ENCODE measurements at places on chromosomes 1 and 21. TPM values are rescaled to one million over a fixed set of nuclear protein-coding genes. Genes with fewer than 3 reads are reported as not detected.

DNA sequence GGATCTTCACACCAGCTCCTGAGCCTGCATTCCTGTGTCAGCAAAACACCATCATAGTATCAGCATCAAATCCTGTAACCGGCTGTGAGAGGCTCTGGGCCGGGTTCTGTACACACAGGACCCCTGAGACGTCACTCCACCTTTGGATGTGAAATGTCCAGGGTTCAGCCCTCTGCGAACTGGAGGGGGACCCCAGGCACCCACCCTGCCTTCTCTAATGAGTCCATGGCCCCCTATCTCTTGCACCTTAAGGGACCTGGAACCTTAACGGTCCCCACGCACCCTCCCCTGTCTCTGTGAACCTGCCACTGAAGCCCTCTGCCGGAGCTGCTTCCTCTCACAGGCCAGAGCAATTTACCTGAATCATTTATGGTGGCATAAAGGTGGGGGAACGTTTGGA, 257.8 kb downstream of the NPHP4 start:
- peak; percentile 24 for DNase-seq

DNA sequence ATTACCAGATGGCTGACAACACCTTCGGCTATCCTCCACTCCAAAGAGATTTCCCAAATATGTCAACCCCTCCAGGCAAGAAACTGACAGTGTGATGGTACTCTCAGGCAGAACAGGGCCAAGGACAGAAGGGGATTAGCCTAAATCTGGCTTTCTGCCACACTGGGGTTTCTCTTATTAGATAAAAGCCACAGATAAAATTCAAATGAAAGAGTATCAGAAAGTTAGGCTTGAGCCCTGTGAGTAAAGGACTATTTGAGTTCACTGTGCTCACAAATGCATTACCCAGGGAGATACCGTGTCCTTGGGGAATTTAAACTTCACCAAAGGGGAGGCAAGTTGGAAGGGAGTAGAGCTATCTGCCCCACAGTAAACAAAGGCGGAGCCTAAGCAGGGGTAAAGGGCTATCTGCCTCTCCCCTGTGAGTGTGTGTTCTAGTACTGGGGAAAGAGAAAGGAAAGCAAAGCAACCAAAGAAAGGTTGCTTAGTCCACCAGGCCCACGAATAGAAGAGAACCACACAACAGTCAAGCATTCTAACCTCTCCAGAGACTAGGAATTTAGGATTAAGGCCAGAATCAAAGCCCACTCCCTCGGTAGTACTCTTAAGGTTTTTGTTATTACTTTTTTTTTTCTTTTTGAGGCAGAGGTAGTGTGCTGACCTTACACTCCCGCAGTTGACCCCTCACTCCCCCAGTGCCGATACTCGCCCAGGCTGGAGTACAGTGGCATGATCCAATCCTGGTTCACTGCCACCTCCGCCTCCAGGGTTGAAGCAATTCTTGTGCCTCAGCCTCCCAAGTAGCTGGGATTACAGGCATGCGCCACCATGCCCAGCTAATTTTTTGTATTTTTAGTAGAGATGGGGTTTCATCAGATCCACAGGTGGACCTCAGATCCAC, 12.7 kb downstream of the TPM3 start:
- DNase-seq, result no peak

- peak; percentile 45 for DNase-seq
Measured at GRCh38 chr1:3889936-3890335, 10.1 kb downstream of the C1orf174 start.

- no peak for DNase-seq
Measured at GRCh38 chr1:6867729-6868659, 82.7 kb downstream of the CAMTA1 start.

DNA sequence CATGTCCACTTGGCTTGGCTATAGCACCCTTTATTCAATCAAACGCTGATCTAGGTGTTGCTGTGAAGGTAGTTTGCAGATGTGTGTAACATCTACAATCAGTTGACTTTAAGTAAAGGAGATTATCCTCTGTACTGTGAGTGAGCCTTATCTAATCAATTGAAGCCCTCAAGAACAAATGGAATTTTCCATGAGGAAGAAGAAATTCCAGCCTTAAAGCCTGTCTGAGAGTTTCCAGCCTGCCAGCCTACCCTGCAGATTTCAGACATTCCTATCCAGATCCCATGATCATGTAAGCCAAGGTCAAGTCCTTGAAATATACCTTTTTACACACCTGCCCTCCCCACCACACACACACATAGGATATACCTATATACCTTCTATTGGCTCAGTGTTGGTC, 696.7 kb downstream of the MRPL39 start:
- no peak for DNase-seq

- no peak for DNase-seq
Measured at GRCh38 chr21:45410865-45411809, 6.2 kb downstream of the COL18A1 start.

DNA sequence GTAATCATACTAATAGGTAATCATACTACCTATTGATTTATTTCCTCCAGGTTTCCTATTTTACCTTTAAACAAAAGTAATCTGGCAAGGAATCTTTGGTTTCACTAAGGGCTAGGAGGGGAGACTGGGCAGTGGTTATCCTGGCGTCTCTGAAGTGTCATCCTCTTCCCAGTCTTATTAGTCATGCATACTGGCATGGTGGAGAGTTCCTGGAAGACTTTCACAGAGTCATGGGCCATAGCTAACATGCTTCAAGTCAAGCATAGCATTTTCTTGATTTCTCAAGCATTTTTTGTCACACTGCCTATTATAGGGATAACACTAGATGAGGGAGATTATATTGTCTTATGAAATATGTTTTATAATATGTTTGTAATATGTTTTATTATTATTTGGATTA, 64.0 kb upstream of the ASB17 start:
- DNase-seq, result no peak

GRCh38 chr1:17616731-17617279, 77.3 kb downstream of the ARHGEF10L start:
- no peak for DNase-seq

DNA sequence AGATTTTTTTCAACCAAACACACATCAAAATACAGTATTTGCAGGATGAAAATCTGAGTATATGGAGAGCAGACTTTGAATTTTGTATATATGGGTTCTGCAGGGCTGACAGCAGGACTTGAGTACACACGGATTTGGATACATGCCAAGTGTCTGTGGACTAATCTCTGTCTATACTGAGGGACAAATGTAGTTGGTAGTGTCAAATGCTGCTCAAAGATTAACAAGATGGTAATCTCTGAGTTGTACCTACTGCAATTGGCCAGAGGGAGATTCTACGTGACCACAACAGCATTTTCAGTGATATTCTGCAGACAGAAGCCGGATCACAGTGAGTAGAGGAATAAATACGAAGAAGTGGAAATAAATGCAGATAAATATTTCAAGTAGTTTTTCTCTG, 43.4 kb downstream of the SHCBP1L start:
- DNase-seq, result no peak

- no peak for DNase-seq
Measured at GRCh38 chr1:59523745-59524450, 227.0 kb downstream of the FGGY start.

GRCh38 chr1:14826172-14826636, 227.7 kb downstream of the KAZN start:
- DNase-seq, result peak; percentile 34

DNA sequence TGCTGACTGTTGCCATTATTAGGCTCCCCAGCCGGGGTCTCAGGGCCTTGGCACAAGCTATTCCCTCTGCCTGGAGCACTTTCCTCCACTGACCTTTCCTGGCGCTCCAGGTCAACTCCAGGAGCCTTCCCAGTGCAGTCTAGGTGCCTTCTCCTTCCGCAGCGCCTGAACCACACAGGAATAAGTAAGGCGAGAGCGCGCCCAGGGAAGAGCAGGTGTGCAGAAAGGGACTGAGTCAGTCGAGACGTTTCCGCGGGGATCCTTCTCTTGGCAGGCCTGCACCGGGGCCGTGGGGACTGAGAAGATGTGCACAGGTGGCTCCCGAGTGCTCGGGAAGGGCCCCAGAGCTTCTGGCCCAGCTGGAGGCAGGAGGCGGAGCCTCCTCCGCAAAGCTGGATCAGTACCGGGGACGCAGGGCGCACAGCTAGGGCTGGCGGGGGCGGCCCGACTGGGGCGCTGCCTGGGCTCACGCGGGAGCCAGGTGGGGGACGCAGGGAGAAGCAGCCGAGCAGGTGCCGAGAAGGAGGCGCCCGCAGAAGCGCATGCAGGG, 765 bp upstream of the BMP8A start:
- no peak for DNase-seq

DNA sequence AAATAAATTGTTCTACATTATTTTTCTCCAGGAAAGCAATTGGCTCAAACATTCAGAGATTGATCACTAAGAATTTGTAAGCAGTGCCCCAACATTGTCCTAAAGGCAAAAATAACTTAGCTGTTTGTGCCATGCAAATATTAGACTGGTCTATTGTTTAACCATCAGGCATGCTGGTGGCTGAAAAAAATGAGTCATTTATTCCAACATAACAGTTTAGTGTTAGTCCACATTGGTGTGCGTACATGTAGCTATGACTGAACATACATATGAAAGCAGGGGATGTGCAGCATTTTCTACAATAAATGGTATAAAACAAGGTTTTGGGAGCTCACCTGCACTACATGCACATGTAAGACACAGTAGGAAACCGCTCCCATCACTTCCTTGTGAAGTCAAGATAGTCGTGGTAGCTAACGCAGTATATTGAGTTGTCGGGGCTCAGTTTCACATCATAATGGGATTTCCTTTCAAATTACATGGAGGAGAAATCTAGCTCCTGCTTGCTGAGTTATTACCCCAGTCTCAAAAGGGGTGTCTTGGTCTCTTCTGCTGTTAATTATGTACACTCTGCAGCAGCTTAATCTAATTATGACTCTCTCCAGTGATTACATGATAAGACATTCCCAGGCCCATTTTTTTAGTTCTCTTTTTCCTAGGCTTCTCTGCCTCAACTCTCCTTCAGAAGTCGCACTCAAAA, 199.4 kb downstream of the LYPLAL1 start:
- no peak for DNase-seq

DNA sequence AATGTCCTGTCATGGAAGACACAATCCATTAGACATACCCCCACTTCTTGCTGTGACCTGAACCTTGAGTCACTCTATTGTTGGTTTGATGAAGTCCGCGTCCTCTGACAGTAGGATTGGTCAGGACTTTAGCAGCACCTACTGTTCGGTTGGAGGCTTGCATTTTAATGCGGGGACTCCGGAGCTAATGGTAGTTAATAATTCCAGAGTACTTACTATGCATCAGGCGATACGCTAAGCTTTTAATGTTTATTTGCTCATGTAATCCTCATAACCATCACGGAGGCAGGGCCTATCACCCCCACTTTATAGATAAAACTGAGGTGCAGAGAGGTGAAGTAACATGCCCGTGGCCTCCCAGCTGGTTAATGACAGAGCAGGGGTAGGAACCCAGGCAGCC, 7.9 kb upstream of the ELF3 start:
- DNase-seq, result no peak

DNA sequence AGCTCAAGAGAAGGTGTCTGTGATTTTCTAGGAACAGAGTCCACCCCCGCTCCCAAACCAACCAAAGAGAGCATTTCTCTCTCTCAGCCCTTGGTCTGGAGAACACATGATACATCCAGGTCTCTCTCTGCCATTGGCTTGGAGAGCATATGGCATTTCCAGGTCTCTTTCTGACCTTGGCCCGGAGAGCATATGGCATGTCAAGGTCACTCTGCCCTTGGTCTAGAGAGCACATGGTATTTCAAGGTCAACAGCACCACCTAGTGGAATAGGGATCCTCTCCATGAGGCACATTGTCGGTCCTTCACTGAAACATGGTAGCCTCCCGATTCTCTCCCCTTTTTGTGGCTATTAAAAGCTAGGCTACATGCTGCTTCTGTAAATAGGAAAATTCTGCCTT, 437.7 kb upstream of the OLFM3 start:
- no peak for DNase-seq

DNA sequence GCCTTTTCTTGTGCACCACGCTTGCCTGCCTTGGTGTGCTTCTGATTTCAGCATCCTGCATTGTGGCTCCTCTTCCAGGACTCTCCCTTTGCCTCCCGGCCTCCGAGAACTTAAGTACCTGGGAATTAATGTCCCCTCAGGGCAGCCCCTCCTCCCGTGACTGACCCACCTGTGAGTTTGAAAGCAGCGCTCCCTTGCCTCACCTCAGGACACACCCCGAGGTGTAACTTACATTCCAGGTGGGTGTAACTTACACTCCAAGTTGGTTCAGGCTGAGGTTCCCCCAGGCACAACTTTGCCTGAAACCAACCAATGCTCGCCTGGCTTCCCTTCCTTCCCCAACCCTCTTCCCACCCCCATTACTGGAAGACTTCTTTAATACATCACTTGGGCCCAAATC, 161.4 kb downstream of the KAZN start:
- DNase-seq, result no peak

DNA sequence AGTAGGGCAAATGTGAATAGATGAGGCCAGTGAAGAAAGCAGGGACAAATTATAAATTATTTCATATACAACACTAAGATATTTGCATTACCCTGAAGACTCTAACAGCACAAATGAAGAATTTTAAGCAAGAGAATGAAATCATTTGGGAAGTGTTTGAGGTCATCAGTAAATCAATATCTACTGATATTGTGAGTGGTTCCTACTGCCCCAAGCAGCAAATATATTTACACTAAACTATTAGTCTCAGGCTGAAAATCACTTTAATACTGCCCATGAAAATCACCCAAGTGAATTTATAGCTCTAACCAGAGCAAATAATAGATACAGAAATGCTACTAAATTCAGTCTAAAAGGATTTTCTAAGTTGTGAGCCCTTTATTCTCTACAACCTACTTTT, 163.6 kb downstream of the KCNT2 start:
- DNase-seq, result no peak

Gene S100A5
- not detected for total RNA-seq

Gene HES2
- total RNA-seq, result 6.4 TPM

Gene SPATA45
- total RNA-seq, result not detected

Gene NBPF20
- 2.4 TPM for total RNA-seq

Gene RHD
- total RNA-seq, result not detected

Gene RIMKLA
- 7.1 TPM for total RNA-seq

Gene HSD11B1
- total RNA-seq, result 11.6 TPM

Gene TOE1
- total RNA-seq, result 11.5 TPM

Gene CD1E
- total RNA-seq, result 2.6 TPM

Gene TGFB2
- total RNA-seq, result 10.2 TPM

Gene WNT3A
- total RNA-seq, result 6.0 TPM

Gene NOS1AP
- total RNA-seq, result 3.6 TPM

Gene KCNC4
- total RNA-seq, result 10.0 TPM

Gene S100B
- 4.5 TPM for total RNA-seq

Gene ELAVL4
- not detected for total RNA-seq

Gene TTC34
- total RNA-seq, result 2.6 TPM

Gene CPLANE2
- 9.1 TPM for total RNA-seq

Gene CYP4A11
- not detected for total RNA-seq

Gene ADIPOR1
- total RNA-seq, result 110 TPM

Gene SHE
- 40.1 TPM for total RNA-seq
